Retina (tissue), 1 donor: ENCODE measurements at places on chromosomes 13 and 19.

- DNase-seq: no peak
Observed at GRCh38 chr19:51136851-51137551, 5.1 kb upstream of the SIGLEC7 start.

DNA sequence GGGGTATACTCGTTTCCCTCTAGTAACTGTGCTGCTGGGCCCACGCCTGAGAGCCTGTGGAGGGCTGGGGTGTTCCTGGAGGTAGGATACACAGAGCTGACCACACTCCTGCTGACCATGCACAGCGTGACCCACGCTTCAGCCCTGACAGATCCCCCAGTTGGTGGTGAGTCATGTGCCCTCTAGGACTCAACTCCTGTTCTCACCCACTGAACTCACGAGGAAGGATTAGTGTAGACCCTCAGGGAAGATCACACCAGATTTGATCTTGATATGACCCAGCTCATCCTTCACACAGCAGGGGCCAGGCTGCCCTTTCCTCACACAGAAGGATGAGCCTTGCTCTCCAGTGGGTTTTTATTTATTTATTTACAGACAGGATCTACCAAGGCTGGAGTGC is 13.3 kb upstream of the ACP7 start:
- no peak for DNase-seq

GRCh38 chr13:26483546-26483945 is 73.9 kb upstream of the WASF3 start:
- no peak for DNase-seq

- no peak for DNase-seq
Observed at GRCh38 chr19:44753932-44754749, 5.6 kb downstream of the BCL3 start.

- DNase-seq: no peak
Observed at GRCh38 chr13:48437371-48437770, 24.5 kb upstream of the LPAR6 start.

DNA sequence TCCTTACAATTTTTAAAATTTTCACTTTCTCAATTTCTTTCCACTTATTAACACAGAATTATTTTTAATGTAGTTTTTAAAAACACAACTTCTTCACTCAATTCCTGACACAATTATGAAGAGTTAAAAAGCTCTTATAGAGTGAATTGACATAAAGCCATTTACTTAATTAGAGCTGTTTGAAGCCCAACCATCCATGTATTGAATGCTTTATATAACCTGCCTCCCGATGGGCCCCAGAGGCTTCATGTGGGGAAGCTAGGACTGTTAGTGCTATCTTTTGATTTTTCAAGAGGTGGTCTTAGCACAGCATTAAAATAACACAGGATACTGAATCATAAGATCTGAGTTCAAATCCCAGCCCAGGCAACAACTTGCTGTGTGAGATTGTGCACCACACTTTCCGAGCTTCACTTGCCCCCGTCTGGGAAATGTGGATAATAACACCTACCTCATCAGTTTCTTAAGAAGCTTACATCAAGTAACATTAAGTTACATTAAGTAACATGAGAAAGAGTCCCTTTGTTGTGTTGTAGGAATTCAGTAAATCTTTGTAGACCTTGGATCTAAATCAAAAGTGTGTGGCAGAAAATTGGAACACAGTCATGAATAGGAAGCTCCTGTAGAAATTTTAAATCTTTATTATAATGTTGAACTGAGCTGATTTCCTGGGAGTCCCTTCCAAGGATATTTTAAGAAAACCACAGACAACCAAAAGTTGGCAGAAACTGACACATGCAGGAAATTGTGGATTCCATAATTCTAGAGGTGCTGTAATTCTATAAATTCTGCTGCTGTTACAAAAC is 5.5 kb upstream of the ENOX1 start:
- DNase-seq: no peak

DNA sequence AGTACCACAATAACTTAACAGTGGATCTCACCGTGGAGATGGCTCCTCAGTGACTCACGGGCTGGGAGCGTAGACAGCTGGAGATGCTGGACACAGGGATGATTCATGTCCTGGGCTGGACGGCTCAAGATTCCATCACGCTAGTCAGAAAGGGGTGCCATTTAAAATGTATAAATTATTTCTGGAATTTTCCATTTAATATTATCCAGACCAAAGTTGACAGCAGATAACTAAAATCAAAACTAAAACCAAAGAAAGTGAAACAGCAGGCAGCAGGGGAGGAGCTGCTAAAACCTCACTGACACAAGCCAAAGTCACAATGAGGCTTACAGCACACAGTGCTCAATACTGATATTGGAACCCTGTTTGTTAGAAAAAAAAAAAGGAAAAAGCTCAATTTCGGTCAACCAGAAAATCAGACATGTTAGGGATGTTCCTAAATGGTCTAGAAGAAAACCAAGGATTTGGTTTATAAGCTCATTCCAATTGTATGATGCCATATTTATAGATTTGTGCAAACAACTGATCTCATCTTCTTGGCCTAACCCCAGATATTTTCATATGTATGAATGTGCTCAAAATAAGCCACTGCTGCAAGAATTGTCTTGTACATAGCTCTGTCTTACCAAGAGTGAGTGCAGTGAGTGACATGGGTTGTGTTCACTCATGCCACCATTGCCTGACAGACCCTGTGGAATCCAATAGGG is 111.8 kb downstream of the SACS start:
- no peak for DNase-seq

DNA sequence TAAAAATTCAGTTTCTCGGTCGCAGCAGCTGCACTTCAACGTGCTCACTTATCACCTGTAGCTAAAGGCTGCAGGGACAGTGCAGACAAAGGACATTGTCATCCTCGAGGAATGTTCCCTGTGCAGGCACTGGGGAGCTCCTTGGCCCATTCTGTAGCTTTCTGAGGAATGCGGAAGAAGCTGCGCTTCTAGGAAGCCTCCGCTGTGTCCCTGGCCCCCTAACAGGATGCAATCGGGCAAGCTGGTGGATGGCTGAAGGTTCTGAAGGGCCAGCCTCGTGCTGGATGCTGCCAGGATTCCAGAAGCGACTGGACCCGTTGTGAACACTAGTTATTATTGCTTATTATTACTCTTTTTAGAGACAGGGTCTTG is 8.1 kb downstream of the ANO8 start:
- DNase-seq: no peak

DNA sequence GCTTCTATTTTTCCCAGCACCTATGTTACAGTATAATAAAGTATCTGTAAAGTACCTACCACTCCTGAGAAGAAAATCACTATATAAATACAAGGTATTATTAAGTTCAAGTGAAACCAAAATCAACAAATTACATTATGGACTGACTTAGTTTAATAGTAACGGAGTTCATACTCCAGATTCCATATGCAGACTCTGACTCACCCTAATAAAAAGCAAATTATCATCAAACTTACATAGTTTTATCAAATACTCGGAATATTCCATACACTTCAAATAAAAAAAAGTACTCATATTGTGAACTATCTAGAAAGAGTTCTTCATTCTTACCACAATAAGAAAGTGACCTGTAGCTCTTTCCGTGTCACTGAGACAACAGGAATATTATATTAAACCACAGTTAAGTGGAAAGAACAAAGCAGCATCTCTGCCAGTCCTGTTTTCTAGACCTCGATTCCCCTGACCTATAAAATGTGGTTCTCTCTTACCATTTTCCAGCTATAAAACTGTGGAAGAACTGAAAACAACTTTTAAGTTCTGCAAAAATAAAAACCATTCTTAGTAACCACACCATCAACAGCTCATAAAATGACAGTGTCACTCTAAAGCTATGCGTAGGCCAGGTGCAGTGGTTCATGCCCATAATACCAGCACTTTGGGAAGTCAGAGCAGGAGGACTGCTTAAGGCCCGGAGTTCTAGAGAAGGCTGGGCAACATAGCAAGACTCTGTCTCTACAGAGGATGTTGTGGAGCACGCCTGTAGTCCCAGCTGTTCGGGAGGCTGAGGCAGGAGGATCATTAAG is 42.6 kb downstream of the USP12 start:
- no peak for DNase-seq

DNA sequence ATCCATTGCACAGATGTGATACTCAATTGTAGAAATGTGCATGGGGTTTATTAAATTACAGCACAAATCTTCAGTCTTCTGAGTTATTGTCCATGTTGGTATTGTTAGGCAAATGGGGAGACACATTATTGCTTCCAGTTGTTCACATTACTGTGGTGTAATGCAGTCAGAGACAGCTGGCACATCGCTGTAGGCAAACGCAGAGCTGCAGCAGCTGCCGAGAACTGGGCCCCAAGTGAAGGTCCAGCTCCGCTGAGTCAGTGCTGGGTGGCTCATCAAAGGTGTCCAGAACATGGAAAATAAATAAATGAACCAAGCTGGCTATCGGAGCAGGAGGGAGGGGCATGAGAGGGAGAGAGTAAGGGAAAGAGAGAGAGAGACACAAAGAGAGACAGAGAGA is 299.1 kb upstream of the OBI1 start:
- no peak for DNase-seq

- DNase-seq: no peak
Observed at GRCh38 chr13:37068962-37069361, 9.5 kb upstream of the SUPT20H start.

DNA sequence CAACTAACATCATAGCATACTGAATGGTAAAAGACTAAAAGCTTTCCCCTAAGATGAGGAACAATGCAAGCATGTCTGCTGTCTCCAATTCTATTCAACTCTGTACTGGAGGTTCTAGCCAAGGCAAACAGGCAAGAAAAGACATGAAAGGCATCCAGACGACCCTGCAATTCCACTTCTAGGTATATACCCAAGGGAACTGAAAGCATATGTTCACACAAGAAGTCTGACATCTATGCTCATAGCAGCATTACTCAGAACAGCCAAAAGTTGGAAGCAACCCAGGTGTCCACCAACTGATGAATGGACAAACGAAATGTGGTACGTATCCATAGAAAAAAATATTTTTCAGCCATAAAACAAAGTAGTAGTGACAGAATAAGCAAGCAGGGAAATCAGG is 39.1 kb downstream of the PEPD start:
- no peak for DNase-seq

DNA sequence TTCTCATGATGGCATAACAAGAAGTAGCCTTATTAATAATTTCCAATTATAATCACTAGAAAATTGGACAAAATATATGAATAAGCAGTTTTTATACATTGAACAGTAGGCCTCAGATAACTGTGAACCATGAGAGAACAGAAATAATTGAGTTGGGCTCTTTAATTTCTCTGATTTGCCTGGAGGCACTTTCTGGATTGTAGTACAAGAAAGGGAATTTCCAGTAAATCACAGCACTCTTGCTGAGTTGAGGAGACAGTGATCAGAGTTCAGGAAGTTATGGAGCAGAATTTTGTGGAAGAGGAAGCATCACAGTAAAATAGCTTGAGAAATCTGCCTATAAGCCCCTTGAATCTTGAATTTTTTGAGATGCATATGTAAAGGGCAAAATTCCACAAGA is 216.2 kb downstream of the MAB21L1 start:
- no peak for DNase-seq

- peak; percentile 54 for DNase-seq
Observed at GRCh38 chr19:41351339-41352245, 2.1 kb downstream of the TGFB1 start.

DNA sequence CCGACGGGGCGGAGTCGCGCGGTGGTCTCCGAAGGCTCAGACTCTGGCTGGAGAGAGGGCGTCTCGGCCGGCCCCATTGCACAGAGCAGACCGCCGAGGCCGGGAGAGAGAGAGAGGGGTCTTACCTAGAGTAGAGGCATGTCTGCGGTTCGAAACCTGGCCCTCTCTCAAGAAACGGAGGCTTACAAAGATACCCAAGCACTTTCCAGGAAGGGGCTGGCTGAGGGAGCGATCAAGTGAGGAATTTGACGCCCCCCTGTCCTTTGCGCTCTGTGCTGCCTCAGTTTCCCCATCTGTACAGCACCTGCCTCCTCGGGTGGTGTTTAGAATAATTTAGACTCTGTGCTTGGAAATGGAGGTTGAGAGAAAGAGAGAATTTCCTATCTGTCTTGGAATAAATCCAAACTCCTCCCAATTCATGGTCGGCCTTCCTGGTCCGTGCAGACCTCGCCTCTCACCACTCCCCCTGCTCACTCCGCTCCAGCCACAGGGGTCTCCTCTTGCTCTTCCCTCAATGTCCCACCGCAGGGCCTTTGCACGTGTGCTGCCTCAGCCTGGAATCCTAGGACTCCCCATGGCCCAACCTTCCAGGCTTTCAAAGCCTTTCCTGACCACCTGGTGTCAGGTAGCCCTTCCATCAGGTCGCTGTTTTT is 658 bp upstream of the ISOC2 start:
- DNase-seq: no peak

DNA sequence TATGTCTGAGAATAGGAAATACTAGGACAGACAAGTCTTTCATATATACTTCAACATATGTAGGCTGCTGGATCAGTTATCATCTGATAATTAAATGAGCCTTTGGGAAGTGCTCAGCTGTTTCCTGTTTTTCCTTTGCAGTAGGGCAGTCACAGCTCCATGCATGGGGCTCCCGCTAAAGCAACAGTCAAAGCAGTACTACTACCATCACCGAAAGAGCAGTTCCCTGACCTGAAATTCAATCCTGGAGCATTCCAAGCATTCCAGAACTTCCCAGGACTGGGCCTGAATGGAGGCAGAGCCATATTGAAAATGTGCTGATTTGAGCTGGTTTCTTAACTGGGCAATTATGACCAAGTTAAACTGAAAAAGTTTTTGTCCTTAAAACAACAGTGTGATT is 20.5 kb downstream of the MICU2 start:
- DNase-seq: no peak

GRCh38 chr19:38210458-38210987 is 13.5 kb downstream of the DPF1 start:
- DNase-seq: peak; percentile 93

DNA sequence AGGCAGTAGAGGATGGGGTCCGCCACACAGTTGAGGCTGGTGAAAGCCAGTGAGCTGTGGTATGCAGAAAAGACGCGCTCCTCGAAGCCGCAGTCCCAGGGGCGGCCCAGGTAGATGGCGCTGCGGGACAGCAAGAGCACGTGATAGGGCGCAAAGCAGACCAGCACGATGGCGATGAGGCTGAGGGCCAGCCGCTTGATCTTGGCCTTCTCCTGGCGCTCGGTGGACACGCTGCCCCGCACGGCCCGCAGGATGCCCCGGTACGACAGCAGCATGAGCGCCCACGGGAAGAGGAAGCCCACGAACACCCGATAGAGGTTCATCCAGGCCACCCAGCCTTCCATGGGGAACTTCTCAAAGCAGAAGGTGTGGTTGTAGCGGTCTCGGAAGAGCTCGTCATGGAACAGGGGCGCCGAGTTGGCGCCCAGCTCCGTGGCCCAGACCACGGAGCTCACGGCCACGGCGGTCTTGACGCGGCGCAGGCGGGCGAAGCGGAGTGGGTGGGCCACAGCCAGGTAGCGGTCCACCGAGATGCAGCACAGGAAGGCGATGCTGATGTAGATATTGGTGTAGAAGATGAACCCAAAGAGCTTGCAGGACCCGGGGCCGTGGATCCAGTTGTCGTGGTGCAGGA is 6.5 kb upstream of the OPA3 start:
- peak; percentile 45 for DNase-seq
